ENCODE measurements at places on chromosomes 3 and 15.

GRCh38 chr15:81966631-81967030, 79.2 kb downstream of the MEX3B start:
- no peak for DNase-seq

DNA sequence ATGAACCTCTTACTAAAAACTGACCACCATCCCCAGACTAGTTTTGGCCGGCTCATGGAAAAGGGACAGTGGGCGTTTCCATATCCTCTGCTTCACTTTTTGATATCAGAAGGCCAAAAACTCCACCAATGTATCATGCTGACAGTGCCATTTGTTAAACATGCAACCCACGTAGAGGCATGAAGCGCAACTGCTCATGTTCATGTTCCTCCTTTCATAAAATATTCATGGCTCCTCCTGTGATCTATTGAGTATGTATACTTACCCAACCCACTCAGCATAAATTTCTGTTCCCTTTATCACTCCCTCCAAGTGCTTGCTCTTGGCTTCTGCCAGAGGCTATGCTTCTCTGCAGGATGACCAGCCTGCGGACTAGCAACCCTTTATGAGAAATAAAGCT, 58.7 kb upstream of the TGFBR2 start:
- no peak for DNase-seq

GRCh38 chr15:36878684-36879262, 221.6 kb downstream of the MEIS2 start:
- DNase-seq: no peak

- DNase-seq: no peak
Observed at GRCh38 chr15:71316911-71317310, 201.6 kb downstream of the THSD4 start.

DNA sequence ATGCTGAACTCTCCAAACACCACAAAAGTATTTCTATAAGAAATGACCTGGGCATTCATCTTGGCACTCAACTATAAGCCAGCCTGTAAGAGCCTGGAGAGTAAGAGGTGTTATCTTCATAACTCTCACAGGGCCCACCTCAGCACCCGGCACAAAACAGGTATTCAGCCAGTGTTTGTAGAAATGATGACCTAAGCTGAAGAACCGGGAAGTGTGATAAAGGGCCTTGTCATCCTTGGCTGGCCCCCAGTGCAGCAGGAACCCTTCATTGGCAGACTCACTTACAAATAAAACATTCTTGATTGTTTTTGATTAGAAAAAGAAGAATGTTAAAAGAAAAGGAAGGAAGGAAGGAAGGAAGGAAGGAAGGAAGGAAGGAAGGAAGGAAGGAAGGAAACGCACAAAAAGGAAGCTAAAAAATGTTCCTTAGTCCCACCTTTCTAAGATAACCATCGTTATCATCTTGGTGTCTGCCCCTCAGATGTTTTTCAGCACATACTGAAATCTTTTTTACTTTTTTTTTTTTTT, 52.1 kb downstream of the DAPK2 start:
- no peak for DNase-seq

DNA sequence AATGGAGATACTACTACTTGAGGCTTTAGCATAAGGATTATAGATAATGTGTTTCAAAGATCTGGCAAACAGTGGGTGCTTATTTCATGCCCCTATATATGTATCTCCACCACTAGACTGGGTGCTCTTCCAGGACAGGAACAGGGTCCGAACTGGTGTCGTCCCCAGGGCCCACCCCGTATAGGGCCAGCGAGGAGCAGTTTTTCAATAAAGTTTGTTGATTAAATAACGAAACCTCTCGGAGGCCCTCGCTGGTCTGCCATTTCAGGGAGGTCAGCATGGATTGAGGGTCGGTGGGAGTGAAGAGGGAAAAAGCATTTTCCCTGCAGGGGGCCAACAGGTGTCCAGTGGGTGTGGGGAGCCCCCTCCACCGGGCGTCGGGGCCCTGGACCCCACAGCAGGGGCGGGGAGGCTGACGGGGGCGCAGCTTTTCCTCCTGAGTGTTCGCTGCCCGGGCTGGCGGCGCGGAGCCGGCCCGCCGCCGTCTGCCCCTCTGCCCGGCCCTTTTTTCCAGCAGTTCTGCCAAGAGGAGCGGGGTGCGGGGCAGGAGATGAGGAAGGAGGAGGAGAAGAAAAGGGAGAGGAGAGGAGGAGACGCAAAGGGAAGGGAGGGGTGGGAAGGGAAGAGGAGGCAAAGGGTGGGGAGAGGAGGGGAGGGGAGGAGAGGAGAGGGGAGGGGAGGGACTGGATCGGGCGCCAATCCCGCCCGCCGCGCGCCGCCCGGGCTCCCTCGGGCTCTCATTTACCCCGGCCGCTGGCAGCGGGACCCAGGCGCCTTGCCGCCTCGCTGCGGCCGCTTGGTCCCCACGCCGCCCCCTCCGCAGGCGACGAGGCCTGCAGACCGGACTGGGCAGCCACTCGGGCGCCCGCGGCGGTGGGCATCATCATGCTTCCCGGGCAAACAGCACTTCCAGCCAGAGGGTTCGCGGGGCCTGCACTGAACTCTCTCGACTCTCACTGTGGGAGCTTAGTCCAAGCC, 66.3 kb downstream of the ISG20 start:
- no peak for DNase-seq

GRCh38 chr15:31276596-31277298, 49.9 kb upstream of the KLF13 start:
- no peak for DNase-seq

DNA sequence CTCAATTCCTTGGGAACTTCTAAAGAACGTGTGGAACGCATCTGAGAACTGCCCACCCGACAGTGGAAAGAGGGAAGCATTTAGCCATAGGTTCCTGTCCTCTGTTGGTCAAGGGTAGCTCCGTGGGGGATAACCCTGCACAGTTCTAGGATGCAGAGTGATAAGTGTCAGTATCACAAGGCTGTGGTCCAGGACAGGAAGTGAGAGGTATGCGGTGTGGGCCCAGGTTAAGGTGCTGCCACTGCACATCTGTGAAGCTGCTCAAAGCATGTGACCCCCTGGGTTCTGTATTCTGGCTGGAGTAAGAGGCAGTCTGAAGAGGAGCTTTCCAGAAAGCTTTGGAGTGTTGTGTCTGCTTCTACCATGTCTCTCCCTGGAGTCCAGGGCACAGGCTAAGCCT, 51.7 kb upstream of the HES1 start:
- no peak for DNase-seq

DNA sequence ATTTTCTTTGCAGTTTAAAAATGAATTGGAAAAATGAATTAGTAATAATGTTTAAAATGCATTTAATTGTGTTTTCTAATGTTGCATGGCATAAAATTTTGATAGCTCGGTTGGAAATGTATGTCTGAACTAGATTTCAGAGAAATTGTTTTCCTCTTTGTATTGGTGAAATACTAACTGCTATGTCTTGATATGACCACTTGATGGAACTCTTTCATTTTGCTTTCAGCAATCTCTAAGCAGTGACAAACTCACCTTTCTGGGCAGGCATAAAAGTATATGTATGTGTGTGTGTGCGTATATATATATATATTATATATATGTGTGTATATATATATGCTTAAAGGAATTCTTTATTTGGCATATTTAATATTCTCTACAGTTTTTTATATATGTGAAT, 239.3 kb upstream of the ZNF717 start:
- DNase-seq: no peak

DNA sequence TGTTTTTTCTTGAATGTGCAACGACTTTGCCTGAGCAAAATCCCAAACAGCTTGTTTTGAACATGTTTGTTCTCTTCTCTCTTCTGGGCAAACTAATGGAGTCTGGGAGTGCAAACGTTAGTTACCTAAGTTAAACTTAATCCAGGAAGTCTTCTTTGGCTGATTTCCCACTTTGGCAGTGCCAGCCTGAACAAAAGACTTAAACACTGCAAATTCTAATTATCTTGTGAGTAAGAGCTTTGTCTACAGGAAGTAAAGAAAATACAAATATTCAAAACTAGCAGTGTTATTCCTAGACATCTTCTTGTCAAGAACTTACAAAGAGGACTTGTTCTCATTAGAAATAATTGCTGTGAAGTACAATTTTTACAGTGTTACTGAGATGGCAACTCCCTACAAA, 16.7 kb upstream of the DENND6A start:
- DNase-seq: no peak

GRCh38 chr3:36164400-36164799, 215.9 kb upstream of the STAC start:
- DNase-seq: no peak

DNA sequence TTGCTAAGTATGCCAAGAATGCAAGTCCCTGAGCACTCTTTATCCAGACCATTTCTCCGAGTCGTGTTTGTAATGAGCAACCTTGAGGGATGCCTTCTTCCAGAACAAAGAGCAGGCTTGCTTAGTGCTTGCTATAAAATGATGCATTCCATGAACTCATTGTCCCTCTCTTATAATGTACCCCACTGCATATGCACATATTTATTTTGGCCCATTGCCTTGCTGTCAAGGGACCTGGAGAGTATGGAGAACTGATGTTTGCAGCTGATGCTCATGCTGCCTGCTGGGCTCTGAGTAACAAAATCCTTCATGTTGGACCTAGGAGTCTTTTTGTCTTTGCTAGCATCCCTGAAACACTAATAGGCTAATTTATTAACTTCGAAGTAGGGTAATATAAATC, 97.8 kb upstream of the AADACL2 start:
- no peak for DNase-seq

GRCh38 chr15:75696311-75696720, 16.3 kb downstream of the CSPG4 start:
- no peak for DNase-seq

- DNase-seq: no peak
Observed at GRCh38 chr3:171446801-171447578, 13.2 kb downstream of the TNIK start.

DNA sequence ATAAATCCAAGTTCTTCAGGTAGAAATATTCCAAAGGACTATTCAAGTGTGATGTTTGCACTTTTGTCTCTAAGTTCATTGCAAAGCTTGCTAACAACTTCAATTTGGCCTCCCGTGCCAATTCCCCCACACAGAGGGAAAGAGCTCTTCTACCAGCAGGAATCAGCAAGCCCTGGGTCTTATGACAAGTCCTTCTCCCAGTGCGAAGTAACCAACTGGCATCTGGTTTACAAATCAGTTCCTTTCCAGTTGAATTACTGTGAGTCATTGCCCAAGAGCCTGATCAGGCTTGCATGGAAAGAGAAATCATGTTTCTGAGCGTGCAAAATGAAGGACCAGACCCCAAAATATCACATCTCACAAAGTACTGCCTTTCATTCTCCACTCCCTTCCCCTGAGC, 62.7 kb upstream of the SLCO3A1 start:
- no peak for DNase-seq

DNA sequence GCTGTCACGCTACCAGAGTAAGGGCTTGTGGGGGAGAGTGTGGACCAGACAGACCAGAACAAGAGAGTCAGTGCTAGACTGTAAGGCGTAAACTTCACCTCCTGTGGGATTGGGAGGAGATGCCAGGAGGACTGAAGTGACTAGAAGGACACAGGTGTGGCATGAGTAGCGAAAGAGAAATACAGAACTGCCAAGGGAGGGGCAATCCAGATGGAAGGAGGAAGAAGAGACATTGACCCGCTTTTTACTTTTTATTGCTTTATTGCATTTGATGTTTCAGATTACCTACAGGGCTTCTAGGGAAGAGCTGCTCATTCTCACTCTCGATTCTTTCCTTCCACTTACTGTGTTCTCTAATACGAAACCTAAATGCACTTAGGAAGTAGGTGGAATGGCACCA, 2.1 kb downstream of the POGLUT1 start:
- no peak for DNase-seq

- DNase-seq: no peak
Observed at GRCh38 chr3:61821823-61822251, 260.5 kb downstream of the PTPRG start.

DNA sequence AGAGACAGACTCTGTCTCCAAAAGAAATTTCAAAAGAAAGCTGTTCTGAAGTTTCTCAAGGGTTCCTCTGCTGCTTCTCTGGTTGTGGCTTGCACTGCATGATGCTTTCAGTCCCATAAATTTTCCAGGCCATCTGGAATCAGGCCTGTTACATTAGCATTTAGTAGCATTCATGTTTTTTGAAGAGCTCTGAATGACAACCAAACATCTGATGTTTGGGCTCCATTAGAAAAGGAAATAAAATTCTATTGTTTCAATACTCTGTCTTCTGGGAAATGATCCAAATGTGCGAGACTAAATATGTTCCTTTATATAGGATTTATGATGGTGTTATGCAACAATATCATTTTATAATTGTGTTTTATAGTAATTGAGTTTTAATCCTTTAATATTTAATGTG, 455.8 kb downstream of the GABRG3 start:
- DNase-seq: no peak

DNA sequence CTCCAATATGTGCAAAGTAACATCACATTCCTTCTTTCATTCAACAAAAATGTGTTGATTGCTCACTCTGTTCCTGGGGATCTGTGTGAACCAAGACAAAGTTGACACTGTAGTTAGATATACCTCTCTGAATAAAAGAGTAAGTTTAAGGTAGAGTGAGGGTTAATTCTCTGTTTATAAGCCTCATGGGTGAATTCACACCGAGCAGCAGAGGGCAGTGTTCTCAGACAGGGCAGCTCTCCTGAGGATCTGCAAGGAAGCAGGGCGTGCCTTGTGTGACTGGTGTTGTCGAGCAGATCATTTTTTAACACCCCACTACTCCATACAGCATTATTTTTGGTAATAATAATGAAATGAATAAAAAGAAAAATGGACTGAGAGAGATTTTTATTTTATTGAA, 34.4 kb downstream of the PAQR9 start:
- DNase-seq: no peak

DNA sequence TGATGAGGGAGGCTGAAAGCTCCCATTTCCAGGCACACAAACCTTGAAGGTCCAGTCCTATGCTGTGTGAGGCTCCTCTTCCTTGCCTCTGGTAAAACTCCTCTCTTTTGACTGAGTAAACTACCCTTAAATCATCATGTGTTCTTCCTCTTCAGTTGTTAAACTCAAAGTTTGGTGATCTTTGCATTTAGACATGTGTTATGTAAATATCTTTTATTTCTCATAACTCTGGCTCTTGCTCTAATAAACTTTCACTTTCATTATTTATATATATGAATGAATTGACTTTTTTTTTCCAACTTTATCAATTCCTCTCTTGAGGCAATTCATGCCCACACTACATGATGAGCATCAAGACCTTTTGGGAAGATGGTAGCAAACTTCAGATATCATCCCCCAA, 26.6 kb downstream of the SUCNR1 start:
- no peak for DNase-seq

DNA sequence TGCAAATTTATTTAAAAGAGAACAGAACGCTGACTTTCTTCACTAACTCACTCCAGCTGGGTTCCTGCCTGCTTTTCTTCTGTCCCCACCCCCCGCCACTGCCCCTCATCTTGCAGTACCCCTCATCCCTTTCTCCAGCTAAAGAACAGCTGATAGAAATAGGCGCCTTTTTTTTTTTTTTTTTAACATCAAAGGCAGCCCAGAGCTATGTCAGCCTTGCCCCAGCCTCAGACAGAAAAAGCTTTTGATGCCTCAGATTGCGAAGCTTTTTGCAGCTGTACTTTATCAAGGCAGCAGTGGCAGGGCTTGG, 1.8 kb downstream of the CADPS start:
- DNase-seq: no peak

DNA sequence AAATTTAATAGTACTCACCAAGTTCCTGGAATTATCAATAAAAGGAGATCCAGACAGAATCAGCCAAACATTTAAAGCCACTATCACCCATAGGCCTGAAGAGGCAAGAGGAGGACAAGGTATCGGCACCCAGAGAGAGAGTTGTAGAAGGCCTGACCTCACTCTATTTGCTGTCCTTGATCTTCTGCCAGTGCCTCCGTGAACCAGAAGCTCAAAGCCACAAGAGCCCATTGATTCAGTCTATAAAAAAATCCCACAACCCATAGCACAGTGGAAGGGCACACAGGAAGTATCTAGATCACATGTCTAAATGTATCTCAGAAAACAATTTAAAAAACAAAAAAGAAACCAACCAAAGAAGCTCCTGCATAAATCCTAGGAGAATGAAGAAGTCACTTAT, 68.6 kb upstream of the FAM174B start:
- no peak for DNase-seq

All from stimulated activated CD8-positive, alpha-beta memory T cell treated with anti-CD3 and anti-CD28 coated beads, Interleukin-4, amount 100 ng/mL, for 4 hours (primary cell).